Stimulated activated CD8-positive, alpha-beta memory T cell treated with anti-CD3 and anti-CD28 coated beads, Interleukin-7, amount 100 ng/mL, for 48 hours (primary cell): ENCODE measurements at places on chromosomes 6 and 20.

- no peak for DNase-seq
Observed at GRCh38 chr6:16518265-16518664, 243.0 kb downstream of the ATXN1 start.

DNA sequence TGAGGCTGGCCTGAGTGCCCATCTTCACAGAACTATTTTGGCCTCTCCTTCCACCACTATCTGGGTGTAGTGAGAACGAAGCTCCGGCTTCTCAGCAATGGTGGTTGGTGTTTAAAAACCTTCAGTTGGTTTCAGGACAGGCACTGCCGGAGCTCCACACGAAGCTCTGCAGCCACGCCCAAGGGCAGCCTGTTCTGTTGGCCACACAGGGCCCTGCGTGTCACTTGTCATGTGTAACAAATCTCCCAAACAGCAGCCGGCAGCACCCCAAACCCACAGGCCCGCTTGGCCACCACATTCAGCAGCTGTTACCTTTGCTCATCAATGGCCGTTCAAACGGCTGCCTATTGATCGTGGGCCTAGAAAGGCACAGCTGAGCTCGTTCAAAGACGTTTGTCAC, 97.5 kb downstream of the ERMARD start:
- DNase-seq = no peak

GRCh38 chr20:59269411-59270025, 30.9 kb upstream of the EDN3 start:
- no peak for DNase-seq

DNA sequence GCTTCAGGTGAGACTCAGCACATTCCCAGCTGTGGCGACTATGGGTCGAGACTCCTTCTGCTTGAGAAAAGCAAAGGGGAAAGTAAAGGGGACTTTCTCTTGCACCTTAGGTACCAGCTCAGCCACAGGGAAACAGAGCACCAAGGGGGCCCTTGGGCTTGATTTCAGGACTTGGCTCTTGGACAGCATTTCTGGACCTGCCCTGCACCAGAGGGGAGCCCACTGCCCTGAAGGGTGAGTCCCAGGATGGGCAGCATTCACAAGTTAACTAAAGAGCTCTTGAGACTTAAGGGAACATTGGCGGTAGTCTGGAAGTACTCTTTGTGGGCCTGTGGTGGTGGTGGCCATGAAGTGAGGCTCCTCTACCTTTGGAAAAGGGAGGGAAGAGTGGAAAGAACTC, 50.3 kb upstream of the RCAN2 start:
- DNase-seq = no peak

DNA sequence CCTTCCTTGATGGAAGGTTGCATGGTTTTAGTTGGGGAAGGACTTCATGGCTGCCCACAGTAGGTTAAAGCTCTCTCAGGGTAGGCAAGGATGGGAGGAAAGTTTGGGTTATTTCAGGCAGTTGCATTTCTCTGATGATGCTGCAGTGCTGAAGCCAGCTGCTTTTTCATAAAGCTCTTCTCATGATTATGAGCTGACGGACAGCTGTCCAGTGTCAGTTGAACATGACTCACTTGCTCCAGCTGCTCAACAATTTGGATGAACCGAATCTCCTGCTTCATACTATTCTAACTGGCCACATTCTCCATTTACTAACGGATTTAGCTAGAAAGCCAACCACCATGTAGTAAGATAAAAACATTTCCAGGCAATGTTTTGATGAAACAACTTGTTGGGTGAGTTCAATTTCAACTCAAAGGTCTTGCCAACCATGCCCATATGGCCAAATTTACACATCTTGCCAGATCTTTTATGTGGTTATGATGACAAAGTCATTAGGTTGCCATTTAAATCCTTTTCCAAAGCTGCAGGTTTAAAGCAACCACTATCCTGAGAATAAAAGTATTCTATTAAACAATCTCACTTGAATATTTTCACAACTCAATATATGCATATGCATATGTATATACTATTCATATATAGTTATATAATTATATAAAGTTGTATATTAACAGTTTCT, 125.9 kb downstream of the HS3ST5 start:
- DNase-seq = no peak
